ENCODE measurements at places on chromosomes 1 and 21.

DNA sequence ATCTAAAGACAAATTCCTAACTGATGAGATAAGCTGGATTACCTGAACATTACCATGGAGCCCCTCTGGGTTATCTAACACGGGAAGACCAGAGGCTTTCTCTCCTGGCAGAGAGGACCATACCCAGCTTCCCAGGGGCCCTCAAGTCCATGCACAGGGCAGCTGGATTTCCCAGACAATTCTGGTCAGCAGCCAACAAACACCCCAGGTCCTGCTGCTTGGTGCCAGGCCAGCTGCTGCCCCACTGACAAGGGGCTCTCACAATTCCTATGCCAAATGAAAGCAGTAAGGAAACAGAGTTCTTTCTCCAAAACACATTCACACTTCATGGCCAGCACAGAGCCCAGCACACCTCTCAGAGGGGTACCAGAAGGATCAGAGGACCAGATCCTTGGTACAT is 114.2 kb downstream of the HLCS start:
- no peak for DNase-seq
- no peak overlapping the region for H3K4me3 ChIP-seq
- no peaks in the 10 kb centered on the region for H3K36me3 ChIP-seq
- H3K4me1 ChIP-seq: no peaks in the 10 kb centered on the region
- no peak overlapping the region for H3K27ac ChIP-seq

DNA sequence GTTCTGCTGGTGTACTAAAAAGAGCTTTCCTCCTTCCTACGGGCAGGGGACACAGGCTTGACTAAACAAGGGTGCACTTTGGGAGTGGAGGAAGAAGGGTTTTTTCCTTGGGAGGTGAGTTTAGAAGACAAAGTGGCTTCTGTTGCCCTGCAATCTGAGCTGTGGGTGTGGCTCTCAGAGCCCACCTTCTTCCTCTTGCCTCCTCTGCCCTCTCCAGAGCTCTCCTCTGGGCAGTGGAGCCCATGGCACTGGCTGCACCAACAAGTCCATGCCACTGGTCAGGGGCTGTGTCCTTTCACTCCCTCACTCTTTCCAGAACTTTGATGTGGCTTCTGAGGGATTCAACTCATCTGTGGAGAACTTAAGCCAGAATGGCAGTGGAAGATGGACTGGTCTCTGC is 25.6 kb upstream of the PSMB2 start:
- no peak overlapping the region for H3K27ac ChIP-seq
- H3K36me3 ChIP-seq: no peaks in the 10 kb centered on the region
- no peak overlapping the region for H3K4me3 ChIP-seq
- DNase-seq: no peak

DNA sequence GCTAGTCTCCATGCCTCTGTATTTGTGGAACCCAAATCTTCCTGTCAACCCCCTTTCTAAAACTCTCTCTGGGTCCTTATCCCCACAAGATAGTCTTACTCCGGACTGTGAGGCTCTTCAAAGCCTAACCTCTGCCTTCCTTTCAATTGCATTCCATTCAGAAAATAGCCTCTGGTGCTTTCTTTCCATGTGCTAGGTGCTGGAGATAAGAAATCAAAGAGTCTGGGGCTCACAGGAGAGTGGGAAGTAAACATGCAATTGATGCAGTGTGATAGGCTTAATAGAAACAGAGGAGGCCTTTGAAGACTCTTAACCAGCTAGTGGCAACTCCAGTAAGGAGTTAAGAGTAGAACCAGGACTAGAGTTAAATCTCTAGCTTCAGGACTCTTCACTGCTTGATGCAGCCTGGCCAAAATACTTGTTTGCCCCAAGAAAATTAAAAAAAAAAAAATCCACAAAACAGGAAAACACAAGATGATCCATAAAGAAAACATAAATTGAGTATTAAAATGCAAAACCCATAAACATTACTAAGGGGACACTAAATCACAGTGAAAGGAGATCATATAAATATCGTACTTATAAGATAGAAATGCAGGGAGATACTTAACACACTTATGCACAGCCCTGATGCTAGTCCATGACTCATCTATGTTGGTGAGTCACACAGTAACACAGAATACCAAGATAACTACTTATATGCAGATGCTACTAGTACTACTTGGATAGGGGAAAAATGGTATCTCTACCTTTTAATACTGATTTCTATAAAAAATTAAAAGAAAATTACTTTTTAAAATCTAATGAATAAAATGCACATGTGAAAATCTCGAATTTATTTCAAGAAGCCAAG is 341.5 kb downstream of the KCNH1 start:
- H3K36me3 ChIP-seq: no peaks in the 10 kb centered on the region
- no peaks in the 10 kb centered on the region for H3K4me1 ChIP-seq
- peaks cover 24% of the 10 kb centered on the region for H3K27me3 ChIP-seq
- no peak overlapping the region for H3K27ac ChIP-seq
- no peak overlapping the region for H3K4me3 ChIP-seq

DNA sequence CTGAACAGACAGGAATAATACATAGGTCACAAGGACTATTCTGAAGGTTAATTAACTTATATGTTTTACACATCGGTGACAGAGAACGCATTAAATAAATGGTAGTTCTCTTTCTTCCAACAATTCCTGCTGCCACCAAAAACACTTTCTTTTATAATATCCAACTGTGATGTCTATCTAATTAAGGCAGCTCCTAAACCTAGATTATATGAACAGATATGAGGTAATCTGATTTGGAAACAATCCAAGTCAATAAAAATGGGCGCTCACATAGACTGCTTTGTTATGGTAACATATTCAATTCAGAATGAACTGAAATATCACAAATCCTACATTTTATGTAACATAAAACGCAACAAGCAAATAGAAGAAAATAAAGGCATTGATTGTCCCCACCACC is 16.0 kb downstream of the CYYR1 start:
- no peak overlapping the region for H3K4me3 ChIP-seq
- H3K4me1 ChIP-seq: no peaks in the 10 kb centered on the region
- no peak overlapping the region for H3K27ac ChIP-seq
- no peaks in the 10 kb centered on the region for H3K27me3 ChIP-seq
- H3K36me3 ChIP-seq: no peaks in the 10 kb centered on the region

DNA sequence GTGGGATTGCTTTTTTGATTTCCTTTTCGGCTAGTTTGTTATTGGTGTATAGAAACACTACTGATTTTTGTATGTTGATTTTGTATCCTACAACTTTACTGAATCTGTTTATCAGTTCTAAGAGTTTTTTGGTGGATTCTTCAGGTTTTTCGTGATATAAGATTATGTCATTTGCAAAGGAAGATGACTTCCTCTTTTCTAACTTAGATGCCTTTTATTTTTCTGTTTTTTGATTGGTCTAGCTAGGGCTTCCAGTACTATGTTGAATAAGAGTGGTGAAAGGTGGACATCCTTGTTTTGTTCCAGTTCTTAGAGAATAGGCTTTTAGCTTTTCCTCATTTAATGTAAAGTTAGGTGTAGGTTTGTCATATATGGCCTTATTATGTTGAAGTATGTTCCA is 13.1 kb upstream of the NHLH2 start:
- H3K27ac ChIP-seq: no peak overlapping the region

GRCh38 chr1:248730507-248731335 is 24.8 kb downstream of the LYPD8 start:
- H3K4me3 ChIP-seq: no peak overlapping the region
- peak overlapping the region; percentile 14 for H3K27ac ChIP-seq
- H3K4me1 ChIP-seq: no peaks in the 10 kb centered on the region
- no peaks in the 10 kb centered on the region for H3K27me3 ChIP-seq
- no peak for DNase-seq
- peaks cover 4% of the 10 kb centered on the region for H3K36me3 ChIP-seq

DNA sequence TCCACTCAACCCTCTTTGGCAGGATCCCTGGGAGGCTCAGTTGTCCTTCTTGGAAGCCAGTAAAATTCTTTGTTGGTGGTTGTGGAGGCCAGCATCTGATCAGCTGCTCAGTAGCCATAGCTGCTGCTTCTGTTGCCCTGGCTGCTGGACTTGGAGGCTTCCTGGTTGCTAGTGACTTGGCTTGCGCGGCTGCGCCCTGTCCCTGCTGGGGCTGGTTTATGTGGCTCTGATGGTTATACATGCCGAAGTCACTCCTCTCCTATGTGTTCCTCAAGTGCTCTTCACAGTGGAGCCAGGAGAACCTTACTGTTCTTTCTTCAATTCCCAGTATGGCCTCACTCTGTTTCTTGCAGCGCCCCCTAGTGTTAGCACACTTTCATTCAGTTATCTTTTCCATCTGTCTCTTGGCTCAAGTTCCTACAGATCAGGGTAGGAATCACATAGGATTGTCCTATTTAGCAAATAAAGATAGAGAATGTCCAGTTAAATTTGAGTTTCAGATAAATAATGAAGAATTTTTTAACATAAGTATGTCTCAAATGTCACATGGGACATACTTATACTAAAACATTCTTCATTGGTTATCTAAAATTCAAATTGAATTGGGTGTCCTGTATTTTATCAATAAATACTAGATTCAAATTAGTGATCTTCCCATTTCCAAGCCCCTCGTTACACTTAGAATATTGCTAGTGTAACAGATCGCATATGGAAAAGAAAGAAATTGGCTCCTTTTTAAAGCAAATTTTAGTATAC is 176.5 kb downstream of the TGFB2 start:
- DNase-seq: peak; percentile 6
- H3K4me3 ChIP-seq: no peak overlapping the region
- H3K4me1 ChIP-seq: no peaks in the 10 kb centered on the region
- no peak overlapping the region for H3K27ac ChIP-seq

DNA sequence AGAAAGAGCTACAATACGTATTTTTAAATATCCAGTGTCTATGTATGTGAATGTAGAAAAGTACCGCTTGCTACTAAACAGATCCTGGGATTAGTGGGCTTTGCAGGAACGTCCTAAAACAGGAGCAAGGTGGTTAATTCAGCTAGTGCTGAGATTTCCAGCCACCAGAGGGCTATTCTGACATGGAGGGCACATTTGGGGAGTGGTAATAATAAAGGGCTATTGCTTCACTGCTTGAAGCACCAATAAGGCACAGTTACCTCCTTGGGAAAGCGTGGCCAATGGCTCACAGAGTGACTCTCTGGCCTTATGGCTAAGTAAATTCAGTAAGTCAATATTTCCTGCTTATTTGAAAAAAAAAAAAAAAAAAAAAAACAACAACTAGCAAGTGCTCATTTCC is 152.4 kb downstream of the GABPA start:
- H3K27me3 ChIP-seq: no peaks in the 10 kb centered on the region
- DNase-seq: no peak
- H3K27ac ChIP-seq: no peak overlapping the region
- no peak overlapping the region for H3K4me3 ChIP-seq
- H3K4me1 ChIP-seq: peaks cover 5% of the 10 kb centered on the region
- H3K36me3 ChIP-seq: peaks cover 19% of the 10 kb centered on the region
